ENCODE measurements at places on chromosomes 1 and 21. TPM values are rescaled to one million over a fixed set of nuclear protein-coding genes. Genes with fewer than 3 reads are reported as not detected.

Gene EPHX1
- 69.1 TPM for total RNA-seq

Gene TMPRSS3
- not detected for total RNA-seq

Gene SMIM1
- not detected for total RNA-seq

Gene OR2L2
- 0.07 TPM for total RNA-seq

Gene HRNR
- not detected for total RNA-seq

Gene KCNN3
- 1.8 TPM for total RNA-seq

Gene TM2D1
- total RNA-seq, result 45.6 TPM

Gene DMRTB1
- total RNA-seq, result not detected

Gene RGS5
- 423 TPM for total RNA-seq

Gene KMO
- not detected for total RNA-seq

Gene ST6GALNAC3
- total RNA-seq, result 1.6 TPM

Measured in chondrocyte (in vitro differentiated cells).